ENCODE measurements at places on chromosomes 5 and 9.

- no peak for DNase-seq
Observed at GRCh38 chr9:88953381-88954029, 37.8 kb upstream of the S1PR3 start.

DNA sequence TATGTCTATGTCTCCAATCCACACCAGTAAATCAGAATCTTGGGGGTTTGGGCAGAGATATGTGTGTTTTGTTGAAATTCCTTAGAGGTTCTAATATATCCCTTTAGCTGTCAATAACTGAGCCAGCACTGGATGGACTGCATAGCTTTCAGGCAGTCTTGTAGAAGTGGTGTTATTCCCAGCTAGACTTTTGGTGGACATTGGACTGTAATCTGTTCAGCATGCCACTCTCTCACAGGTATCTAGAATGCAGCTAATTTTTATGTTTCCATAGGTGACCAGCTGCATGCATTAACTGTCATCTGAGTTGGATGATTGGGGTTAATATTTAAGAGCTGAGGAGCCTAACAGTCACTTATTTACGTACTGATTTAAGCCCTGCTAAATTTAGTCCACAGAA is 45.1 kb upstream of the IL13 start:
- DNase-seq: no peak

DNA sequence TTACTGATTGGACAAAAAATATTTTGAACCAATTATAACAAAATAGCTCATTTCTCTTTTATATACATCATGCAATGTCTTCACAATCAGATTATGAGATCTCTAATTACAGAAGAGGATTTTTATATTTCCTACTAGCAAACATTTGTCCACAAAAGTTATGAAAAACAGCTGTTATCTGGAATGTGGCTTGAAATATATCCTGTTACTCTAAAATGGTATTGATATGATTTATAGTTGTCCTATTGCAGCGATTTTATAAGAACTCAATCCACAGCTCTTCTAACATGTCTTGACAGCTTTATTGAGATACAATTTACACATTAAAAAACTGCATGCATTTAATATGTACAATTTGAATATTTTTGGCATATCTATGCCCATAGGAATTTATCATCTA is 779.9 kb upstream of the ACO1 start:
- DNase-seq: no peak

DNA sequence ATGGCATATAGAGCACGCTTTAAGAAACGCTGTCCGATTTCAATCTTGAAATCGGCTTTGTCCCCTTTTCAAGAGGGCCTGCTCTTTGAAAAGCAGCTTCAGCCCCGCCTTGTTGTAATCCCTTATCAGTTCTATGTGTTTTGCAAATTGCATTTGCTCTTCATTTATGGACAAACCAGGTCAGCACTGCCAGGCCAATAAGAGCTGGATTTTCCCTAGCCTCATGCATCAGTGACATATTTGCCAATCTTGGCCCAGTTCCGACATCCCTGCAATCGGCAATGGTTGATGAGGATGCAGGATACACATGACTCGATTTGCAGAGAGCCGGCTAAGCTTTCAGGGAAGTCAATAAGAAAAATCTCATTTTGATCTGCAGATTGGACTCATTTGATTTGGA is 529.1 kb upstream of the CLINT1 start:
- no peak for DNase-seq

DNA sequence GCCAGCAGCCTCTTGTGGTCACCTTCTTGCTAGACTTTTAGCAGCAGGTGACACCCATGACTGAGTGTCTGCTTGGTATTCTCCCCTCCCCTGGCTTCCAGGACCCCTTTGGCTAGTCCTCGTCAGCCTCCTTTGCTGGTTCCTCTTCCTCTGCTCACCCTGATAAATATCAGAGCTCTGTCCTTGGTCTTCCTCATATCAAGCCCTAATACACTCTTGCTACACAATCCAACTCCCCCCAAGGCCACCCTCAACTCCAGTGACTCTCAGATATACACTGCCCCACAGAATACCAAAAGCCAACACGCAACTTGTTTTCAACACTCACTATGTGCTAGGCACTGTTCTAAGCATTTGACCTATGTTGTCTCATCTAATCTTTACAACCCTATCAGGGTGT is 30.3 kb upstream of the LCP2 start:
- DNase-seq: no peak

DNA sequence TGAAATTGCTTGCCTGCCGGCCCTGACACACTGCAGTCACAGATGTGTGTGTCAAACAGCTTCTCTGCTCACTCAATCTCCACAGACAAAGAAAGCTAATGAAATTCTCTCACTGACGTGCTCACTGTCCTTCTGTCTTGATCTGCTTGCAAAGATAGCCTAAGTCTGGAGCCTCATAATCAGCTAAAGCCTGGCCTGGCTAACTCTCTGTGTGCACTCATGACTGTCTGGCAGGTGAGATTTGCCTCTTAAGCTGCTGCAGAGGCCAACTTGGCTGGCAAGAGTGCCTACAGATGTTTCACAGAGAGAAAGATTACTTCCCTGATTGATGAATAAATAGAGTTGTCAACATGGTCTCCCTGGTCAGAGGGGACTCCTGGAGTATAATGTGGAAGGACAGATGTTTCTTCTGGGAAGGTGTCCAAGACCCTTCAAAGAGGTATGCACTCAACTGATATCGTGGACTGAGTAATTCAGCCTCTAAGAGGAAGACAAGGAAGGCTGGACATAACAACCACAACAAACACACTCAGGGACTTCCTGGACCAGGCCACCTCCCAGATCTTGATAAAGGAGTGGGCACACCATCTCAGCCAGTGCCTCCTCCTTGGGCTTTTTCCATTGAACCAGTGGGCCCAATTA is 362.0 kb downstream of the SPOCK1 start:
- DNase-seq: no peak

- no peak for DNase-seq
Observed at GRCh38 chr9:126420135-126420534, 93.5 kb downstream of the MVB12B start.

- DNase-seq: no peak
Observed at GRCh38 chr9:16526380-16526779, 344.1 kb downstream of the BNC2 start.

DNA sequence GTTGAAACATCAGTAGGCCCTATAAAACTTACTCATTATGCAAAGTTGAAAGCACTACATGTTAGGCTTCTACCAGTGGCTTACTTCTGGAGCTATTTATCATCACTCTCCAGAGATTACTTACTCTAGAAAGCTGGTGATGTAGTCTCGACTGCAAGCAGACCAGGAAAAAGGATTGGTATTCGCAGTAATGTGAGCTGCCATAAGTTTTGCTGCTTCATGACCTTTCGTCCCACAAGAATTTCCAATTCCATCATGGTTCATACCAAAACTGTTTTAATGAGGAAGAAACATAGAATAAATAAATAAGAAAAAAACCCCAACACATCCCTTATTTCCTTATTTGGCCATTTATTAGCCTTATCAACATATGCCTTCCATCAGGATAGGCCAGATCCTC is 181.9 kb downstream of the ADAMTS6 start:
- DNase-seq: no peak

GRCh38 chr5:127040796-127041520 is 10.6 kb upstream of the MARCHF3 start:
- DNase-seq: no peak

DNA sequence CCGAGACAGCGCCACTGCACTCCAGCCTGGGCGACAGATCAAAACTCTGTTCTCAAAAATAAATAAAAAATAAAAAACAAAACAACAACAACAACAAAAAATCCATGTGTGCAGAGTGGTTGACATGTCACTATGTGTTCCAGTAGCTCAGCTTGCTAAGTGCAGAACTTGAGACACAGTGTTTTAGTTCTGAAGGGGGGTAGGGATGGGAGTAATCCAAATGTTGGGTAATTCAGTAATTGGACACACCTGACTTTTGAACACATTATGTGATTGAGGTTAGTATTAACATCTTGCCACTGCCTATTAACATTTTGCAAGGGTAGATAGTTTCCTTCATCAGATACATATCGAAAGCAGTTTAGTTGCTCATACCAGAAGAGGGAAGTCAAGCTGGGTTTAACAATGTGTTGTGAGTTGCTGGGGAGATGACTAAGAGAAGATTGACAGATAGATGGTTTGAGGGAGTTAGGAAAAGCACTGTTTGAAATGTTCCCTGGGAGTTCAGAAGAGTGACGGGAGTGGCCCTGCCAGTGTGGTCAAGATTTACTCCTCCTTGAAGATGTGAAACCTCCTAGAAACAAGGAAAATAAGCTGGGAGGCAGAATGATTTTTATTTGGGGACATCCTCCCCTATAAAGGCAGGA is 928 bp downstream of the HACD4 start:
- peak; percentile 4 for DNase-seq
